ENCODE measurements at places on chromosomes 3 and 15.
A peak's percentile ranks its signal among the peaks of the same experiment; 100 is the strongest.

GRCh38 chr3:125591116-125591760, 4.1 kb downstream of the OSBPL11 start:
- no peak overlapping the region for H3K27ac ChIP-seq
- H3K36me3 ChIP-seq, result no peaks in the 10 kb centered on the region
- H3K4me1 ChIP-seq, result peaks cover 5% of the 10 kb centered on the region
- no peak for DNase-seq
- H3K4me3 ChIP-seq, result no peak overlapping the region

DNA sequence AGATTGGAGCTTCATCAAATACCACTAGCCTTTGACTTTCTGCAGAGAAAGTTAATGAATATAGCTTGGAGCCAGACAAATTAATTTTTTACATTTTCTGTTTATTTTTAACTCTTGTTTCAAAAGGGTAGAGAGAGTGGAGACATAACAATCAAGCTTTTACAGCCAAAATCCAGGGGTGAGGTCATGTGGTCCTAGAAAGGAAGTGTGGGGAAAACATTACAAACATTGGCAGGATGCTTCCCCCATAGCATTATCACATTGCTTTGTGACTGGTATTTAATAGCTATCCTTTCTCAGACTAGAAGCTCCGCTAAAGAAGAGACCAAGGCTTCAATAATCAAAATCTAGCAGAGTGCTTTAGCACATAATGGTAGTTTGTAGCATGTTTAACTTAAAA, 46.4 kb upstream of the PHLDB2 start:
- H3K27ac ChIP-seq, result no peak overlapping the region
- H3K4me3 ChIP-seq, result no peak overlapping the region
- peaks cover 11% of the 10 kb centered on the region for H3K4me1 ChIP-seq
- H3K36me3 ChIP-seq, result no peaks in the 10 kb centered on the region
- no peak for DNase-seq

DNA sequence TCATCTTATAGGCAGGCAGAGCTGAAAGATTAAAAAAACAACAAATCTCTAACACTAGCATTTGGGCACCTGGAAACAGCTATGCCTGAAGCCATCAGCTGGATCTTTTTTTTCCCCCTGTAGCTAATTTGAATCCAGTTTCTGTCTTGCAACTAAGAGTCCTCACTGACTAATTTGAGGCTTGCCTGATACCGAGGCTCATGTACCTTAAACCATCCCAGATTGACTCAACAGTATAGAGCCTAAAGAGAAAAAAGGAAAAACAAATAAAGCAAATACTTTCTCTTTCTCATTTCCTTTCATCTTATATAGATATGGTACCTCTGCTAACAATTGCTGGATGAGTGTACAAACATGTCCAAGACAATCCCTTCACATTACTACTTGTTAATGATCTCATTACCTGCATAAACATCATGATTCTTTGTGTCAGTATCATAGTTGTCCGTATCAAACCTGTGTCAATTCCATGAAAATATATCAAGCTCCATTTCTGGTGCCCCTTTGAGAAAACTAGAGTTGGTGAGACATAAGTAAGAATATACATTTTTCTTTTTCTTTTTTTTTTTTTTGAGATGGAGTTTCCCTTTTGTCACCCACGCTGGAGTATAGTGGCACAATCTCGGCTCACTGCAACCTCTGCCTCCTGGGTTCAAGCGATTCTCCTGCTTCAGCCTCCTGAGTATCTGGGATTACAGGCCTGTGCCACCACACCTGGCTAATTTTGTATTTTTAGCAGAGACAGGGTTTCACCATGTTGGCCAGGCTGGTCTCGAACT, 43.1 kb downstream of the BHLHE40 start:
- no peak for DNase-seq
- peak overlapping the region; percentile 91 for H3K27ac ChIP-seq
- H3K4me3 ChIP-seq, result no peak overlapping the region
- H3K36me3 ChIP-seq, result no peaks in the 10 kb centered on the region
- no peaks in the 10 kb centered on the region for H3K27me3 ChIP-seq

GRCh38 chr15:77335298-77335697, 84.6 kb downstream of the PEAK1 start:
- H3K27ac ChIP-seq, result no peak overlapping the region
- DNase-seq, result peak; percentile 37
- H3K36me3 ChIP-seq, result no peaks in the 10 kb centered on the region
- no peak overlapping the region for H3K4me3 ChIP-seq

DNA sequence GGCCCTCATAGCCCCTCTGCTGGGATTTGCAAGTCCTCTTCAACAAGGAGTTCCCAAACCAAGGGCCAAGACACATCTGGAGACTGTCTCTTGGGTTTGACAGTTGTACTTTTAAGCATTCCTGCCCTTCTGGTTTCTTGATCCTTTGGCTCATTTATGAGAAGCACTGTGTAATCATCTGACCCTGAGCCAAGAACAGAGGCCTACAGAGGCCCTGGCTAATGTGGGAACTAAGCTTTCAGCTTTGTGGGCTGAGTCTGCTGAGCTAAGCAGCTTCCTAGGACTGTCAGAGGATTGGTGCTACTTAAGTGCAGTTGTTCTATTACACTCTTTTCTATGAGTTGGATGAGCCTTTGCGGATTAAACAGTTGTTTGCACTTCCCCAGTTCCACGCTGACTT, 178.3 kb downstream of the KBTBD8 start:
- H3K36me3 ChIP-seq, result no peaks in the 10 kb centered on the region
- no peaks in the 10 kb centered on the region for H3K4me1 ChIP-seq
- no peaks in the 10 kb centered on the region for H3K27me3 ChIP-seq
- DNase-seq, result no peak

DNA sequence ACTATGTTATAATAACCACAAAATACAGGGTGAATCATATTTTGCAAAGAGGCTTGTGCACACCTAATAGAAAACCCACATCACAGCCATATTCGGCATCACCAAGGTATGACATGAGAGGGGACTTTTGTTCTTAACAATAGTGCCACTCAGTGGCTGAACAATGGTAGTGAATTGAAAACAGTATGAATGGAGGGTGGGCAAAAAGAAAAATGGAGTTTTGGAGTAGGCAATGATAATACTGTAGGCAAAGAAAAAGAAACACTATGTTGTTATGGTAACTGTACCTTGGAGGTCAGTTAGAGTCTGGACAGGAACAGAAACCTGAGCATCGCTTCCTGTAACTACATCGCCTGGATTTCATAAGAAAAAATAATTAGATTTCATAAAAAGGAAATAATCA, 348.6 kb downstream of the PLCL2 start:
- H3K4me3 ChIP-seq, result no peak overlapping the region
- no peaks in the 10 kb centered on the region for H3K27me3 ChIP-seq
- peak; percentile 61 for DNase-seq
- H3K4me1 ChIP-seq, result no peaks in the 10 kb centered on the region
- no peak overlapping the region for H3K27ac ChIP-seq
- no peaks in the 10 kb centered on the region for H3K36me3 ChIP-seq

DNA sequence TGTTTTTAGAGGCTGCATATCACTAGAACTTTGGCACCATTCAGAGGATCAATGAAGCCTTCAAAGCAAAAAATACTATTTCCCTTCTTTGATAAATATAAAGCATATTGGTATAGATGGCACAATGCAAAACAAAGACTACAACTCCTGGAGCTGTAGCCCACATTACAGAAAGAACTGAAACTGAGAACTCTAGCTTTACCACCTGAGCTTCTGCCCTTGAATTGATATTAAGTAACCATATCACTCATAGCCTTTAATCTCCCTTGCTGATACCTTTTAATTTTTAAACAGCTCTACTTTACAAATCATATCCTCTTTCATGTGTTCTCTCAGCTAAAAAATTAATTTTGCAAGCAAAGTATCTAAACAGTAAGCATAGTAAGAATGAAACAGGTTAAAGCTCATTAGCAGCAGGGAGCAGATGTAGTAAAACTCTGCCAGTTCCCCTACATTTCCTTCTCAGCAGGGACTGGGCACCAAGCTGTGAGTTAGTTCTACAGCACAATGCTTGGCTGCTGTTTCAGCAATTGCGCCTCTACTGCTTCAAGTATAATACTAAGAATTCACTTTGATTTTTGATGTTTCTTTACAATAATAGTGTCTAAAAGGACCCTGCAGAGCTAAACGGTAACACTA, 97.9 kb upstream of the NANOGP8 start:
- H3K4me3 ChIP-seq, result no peak overlapping the region
- H3K27ac ChIP-seq, result no peak overlapping the region
- H3K4me1 ChIP-seq, result no peaks in the 10 kb centered on the region
- no peaks in the 10 kb centered on the region for H3K27me3 ChIP-seq
- no peak for DNase-seq
- no peaks in the 10 kb centered on the region for H3K36me3 ChIP-seq

DNA sequence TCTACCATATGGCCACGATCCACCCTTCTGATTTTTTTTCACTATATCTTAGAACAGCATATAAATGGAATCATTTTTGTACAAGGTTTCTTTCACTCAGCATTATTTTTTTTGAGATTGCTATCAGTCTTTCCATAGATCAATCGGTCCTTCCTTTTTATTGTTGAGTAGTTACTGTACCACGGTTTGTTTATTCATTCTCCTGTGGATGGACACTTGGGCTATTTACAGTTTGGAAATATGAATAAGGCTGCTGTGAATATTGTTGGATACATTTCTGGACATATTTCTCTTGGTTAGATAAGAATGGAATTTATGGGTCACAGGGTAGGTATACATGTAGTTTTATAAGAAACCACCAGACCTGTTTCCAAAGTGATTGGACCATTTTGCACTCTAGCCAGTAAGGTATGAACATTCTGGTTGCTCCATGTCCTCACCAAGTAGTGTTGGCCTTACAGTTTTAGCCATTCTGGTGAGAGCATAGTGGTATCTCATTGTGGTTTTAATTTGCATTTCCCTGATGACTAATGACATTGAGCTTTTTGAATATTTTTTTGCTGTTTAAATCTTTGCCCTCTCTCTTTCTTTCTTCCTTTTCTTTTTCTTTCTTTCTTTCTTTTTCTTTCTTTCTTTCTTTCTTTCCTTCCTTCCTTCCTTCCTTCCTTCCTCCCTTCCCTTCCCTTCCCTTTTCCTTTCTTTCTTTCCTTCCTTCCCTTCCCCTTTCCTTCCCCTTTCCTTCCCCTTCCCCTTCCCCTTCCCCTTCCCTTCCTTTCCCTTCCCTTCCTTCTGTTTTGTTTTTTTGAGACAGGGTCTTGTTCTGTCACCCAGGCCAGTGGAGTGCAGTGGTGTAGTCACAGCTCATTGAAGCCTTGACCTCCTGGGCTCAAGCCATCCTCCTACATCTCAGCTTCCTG, 49.2 kb downstream of the LRRK1 start:
- no peak overlapping the region for H3K4me3 ChIP-seq
- no peaks in the 10 kb centered on the region for H3K36me3 ChIP-seq
- H3K4me1 ChIP-seq, result peaks cover 2% of the 10 kb centered on the region
- DNase-seq, result no peak

Data from fibroblast of lung (primary cell).